ENCODE measurements at places on chromosomes 7 and 10.

- no peak for DNase-seq
Observed at GRCh38 chr7:727104-727805, at the start of gene PRKAR1B. TSS of gene PRKAR1B (minus strand) at chr7:727281. CDS start at chr7:711505, 15,776 bp downstream.

DNA sequence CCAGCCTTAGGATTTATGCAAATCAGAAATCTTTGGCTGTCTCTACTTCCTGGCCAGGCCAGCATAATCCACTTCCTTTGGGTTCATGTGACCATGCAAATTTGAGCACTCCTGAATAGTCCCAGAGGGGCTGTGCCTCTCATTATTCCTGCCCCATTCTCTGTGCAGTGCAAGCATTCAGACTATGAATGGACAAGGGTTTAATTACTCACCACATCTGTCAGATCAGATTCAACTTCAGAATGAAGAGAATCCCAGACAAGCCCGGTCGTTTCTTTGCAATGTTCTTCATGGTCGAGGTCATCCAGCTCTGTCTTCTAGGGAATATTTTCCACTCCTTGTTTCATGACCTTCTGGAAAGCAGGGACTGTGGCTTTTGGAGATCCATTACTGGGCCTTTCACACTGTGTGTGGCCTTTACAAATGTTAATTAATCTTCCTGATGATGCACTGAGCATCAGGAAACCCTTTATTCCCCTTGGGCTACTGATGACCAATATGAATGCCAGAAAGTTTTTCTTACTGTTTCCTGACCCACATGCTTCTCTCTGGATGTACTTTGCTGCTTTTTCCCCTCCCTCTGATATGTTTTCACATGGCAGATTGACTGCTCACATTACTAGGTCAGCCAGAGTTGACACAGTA is 217.6 kb upstream of the TCF7L2 start:
- no peak for DNase-seq

DNA sequence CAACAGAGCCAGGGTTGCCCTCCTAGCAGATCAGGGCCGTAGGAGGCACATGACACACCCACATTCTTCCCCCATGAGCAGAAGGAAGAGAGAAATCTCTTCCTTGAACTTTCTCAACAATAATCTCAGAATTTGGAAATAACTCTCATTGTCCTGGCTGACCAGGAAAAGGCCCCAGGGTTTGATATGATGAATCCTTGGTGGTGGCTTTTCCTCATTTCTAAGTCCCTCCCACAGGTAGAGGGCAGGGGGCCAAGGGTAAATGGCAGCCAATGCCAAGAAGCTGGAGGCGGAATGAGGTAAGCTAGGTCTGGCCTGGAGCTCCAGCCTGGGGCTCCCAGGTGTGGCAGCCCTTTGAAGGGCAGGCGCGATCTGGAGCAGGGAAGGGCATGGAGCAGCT is 67.8 kb downstream of the GRB10 start:
- DNase-seq, result no peak

- DNase-seq, result no peak
Observed at GRCh38 chr10:82313401-82313800, 438.4 kb downstream of the NRG3 start.

DNA sequence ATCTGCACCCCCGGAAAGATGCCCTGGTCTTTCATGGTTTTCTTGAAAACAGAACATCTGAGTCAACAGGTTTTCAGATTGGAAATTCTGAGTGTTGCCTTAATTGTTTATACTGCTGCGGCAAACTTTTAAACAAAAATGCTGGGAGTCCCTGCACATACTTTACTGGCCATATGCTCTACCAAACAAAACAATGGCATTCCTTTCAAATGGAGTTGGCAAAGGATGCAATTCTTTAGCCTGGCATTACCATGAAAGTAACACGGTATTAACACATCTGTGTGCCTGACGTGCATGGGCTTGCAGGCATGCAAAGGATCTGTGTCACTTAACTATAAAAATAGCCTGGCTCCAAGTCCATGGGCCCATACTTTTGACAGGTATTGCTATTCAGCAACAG is 4.2 kb downstream of the INHBA start:
- no peak for DNase-seq

DNA sequence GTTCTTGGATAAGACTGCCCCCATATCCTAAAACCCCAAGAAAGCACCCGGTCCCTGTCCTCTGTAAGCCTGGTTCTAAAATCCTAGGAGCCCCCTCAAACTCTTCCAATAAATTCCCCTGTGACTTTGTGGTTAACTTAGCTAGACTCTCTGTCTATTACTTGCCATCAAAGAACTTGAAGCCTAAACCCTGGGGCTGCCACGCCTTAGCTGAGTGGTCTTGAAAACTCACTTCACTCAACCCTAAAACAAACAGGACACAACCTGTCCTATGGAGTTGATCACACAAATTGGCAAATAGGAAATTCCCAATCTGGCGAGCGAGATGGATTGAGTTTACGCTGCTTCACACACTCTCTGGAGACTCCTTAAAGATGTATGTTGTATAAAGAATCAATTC is 191.4 kb upstream of the SVIL start:
- no peak for DNase-seq

DNA sequence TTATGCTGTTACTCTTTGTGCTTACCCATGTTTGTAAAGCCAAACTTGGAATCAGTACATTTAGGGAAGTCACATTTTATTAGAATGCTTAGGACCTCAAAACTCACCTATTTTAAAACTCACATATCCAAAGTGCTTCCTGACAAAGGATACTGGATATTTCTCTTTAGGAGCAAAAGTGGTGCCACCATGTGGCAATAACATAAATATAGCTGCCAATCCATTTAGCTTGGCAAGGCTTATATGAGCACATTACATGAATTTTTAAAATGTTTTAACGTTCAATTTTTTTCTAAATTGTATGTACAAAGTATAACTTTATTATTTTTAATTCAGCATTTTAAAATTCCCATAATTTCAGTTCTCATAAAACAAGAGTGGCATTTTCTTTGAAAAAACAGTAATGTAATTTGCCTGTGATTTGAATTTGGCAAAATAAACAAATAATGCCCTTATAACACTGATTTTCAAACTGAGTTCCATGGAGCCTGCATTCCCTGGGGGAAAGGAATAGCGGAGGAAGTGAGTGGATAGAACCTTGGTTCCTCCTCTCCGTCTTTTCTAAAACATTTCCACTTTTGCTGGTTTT is 75.4 kb downstream of the HDAC9 start:
- no peak for DNase-seq

DNA sequence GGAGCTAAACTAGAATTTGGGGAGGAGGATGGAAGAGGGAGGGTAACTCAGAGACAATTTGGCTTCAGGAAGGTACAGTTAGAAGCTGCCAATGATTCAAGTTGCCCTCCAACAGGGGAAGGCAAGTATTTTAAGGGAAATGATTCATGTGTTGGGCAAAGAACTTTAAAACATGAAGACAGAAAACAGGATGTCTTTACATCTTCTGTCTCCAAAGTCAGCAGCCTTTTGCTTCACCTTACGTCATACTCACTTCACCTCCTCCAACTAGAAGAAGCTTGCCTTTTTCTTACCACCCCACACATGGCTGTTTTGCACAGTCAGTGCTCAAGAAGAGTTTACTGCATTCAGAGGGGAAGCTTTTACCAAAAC is 36.1 kb downstream of the PPP1R3C start:
- no peak for DNase-seq

DNA sequence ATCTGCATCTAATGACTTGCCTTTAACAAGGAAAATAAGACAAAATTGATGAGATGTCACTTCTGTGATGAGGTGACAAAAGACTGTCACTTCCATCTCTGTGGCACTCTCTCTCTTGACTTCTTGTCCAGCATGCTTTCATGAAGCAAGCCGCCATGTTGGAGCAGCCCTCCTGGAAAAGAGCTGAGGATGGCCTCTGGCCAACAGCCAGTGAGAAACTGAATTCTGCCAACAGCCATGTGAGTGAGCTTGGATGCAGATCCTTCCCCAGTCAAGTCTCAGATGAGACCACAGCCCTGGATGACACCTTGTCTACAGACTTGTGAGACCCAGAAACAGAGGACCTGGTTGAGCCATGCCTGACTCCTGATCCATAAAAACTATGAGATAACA is 412.6 kb upstream of the SHH start:
- DNase-seq, result no peak

- no peak for DNase-seq
Observed at GRCh38 chr10:5402798-5403197, 1.8 kb downstream of the TUBAL3 start.

GRCh38 chr10:48284002-48284546 is 9.6 kb upstream of the FRMPD2 start:
- no peak for DNase-seq

All from natural killer cell (primary cell).